ENCODE measurements at places on chromosomes 5 and 9. TPM values are rescaled to one million over a fixed set of nuclear protein-coding genes. Genes with fewer than 3 reads are reported as not detected.

- no peak for DNase-seq
These were observed 367 bp upstream of the SHC3 start for GRCh38 chr9:89178830-89179539.

DNA sequence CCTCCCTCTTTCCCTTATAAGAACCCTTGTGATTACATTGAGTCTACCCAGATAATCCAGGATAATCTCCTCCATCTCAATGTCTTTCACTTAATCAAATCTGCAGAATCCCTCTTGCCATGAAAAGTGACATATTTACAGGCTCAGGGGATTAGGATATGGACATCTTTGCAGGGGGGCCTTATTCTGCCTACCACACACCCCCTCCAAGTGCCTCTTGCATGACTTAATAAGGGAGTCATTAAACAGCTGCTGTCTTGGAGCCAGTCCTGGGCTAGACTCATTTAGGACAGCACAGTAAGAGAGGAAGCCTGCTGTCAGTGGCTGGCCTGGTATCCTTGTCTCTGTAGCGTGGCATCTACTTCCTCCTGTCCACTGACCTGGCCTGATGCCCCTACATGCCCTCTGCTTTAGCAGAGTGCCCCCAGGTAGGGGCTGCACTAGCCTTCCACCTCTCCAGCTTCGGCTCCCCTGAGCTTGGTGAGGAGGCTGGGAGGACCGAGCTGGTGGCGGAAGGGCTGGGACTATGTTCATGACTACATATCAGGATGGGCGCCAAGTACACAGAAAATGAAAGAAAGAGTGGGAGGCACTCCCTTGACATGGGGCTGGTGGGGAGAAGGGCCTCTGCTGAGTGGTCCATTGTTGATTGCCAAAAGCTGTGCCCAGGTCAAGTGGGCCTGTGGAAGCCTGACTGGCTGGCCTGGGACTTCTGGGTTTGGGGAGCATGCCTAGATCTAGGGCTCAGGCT is 17.2 kb downstream of the ENHO start:
- DNase-seq = no peak

- DNase-seq = no peak
These were observed 133.0 kb upstream of the FAM120A start for GRCh38 chr9:93318480-93318879.

Gene KIF4B
- not detected for total RNA-seq

- no peak for DNase-seq
These were observed 120.0 kb downstream of the HMHB1 start for GRCh38 chr5:143931986-143932385.
